Activated naive CD4-positive, alpha-beta T cell (primary cell): ENCODE measurements at places on chromosomes 2 and 18.

DNA sequence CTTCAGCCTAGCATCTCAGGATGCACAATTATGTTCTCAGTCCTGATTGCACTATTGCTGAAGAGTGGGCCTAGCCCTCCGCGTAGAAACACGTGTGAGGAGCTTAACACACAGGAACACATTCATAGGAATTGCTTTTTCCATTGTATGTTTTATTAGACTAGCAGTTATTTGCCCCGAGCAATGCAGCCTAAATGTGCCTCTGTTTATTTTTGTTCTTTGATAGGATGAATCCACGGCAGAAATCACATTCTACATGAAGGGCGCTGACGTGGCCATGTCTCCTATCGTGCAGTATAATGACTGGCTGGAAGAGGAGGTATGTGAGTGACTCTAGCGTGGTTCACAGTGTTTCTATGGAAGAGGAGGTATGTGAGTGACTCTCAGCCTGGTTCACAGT, 65.9 kb upstream of the NFATC1 start:
- DNase-seq: no peak

DNA sequence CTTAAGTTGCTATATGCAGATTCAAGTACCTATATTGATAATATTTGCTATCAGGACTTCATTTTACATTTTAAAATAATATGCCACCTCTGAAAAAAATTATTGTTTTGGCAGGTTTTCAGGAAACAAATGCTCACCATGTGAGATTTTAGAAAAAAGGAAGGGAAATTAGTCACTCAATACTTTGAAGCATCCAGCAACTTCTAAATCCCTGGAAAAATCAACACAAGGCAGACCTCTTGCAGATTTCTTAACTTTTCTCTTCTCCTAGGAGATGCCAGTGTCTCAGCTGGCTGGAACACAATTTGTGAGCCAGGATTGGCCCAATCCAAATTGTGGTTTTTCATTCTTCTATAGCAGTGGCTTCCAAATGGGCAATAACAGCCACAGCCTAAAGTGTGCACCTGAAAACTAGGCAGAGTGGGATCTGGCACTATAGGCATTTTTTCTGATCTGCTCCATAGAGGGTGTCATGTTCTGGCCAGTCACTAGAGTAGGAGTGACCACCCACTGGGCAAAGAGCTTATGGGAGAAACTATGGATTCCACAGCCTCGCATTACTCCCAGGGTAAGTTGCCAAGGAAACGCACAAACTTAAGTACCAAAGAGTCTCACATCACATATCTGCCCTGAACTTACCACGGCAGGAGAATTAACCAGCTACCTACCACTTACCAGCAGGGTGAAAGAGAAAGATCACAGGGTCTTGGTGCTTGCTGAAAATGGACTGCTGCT, 28.1 kb upstream of the THOC1 start:
- DNase-seq: no peak

GRCh38 chr18:13048061-13048595, 57.0 kb downstream of the CEP192 start:
- DNase-seq: no peak

DNA sequence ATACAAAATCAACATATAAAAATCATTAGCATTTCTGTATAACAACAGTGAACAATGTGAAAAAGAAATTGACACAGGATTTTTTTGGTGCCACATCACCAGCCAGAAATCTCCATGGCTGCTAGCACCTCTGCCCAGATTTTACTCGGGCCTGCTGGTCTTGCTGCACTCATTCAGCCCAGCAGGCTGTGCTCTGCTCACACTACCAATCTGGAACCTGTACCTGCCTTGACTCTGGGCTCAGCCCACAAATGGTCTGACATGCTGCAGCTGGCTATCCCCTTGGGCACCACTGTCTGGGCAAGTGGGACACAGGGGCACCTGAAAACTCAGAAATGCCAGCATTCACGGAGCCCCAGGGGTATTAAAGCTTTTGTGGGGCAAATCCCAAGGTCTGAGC, 392.5 kb upstream of the NRXN1 start:
- DNase-seq: no peak

DNA sequence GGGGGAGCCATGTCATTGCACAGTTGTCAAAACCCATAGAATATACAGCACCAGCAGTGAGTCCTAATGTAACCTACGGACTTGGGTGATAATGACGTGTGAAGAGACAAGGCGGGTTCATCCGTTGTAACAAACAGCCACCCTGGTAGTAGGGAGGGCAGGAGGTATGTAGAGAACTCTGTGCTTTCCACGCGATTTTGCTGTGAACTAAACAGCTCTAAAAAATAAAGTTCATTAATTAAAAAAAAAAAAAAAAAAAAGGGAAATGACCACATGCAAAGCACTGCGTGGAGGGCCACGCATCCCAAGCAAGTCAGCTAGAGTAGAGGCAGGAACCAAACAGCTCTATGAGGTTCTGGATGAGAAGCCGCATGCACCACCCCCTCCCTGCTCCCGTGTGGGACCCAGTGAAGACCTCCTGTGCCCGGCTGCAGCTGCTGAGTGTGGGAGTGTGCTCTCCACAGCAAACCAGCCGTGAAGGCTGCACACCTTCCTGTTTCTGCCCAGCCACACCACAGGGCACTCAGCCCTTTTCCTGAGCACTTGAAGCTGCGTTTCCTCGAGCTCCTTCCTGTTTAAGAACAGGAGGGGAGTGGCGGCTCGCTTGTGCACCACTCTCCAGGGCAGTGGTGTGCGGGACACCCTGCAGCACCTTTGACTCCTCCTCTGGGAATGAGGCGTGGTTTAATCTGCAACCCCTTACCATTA, 65.6 kb downstream of the ODC1 start:
- no peak for DNase-seq

GRCh38 chr18:33983126-33983525, 241.6 kb downstream of the NOL4 start:
- no peak for DNase-seq

DNA sequence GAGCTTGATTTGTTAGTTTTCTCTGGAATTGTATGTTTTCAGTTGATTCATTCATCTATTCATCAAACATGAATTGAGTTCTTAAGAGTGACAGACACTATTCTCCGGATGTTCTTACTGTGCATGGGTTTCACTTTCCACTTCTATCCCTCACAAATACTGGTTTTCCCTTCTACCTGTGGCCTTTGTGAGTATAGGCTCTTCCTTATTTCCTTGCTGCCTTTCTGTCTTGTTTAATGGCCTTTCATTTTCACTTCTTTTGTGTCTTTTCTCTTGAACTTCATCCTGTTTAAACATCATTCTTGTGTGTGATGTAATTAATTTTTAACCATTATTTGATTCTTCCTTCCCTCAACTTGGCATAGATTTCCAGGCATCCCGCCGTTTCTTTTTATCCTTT, 90.7 kb downstream of the CRIM1 start:
- no peak for DNase-seq

GRCh38 chr2:145597006-145597405, 1077.1 kb upstream of the ZEB2 start:
- DNase-seq: no peak

- DNase-seq: no peak
Observed at GRCh38 chr18:6639305-6639704, 90.2 kb upstream of the ARHGAP28 start.

DNA sequence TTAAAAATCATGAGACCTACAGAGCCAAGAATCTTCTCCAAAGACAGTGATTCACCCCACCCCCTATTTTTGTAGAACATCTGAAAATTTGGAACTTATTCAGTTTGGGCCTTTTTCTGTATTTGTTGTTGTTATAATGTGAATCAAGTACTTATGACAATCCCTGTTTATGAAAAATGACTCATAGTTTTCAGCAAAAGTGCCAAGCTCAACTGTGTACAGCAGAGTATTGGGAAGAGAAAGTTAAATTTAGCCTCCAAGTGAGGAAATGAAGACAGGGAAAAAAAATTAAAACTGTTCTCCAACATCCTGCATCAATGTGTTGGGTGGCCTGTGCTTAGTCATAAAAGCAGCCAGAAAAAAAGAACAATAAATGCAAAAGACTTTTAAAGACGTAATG, 46.2 kb downstream of the LRATD1 start:
- no peak for DNase-seq

DNA sequence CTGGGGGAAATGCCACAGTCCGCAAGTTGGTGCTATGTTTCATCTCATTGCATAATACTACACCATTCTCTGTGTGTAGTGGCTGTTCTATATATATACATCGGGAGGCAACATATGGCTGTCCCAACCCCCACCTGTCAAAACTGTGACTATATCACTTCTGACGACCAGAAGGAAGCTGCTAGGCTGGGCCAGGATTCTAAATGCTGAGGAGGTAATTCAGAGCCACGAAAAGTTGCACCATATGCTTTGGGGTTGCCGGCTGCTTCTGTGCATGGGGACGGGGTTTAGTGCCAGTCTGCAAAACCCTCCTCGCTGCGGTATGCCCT, 117.3 kb downstream of the MSH2 start:
- DNase-seq: no peak

DNA sequence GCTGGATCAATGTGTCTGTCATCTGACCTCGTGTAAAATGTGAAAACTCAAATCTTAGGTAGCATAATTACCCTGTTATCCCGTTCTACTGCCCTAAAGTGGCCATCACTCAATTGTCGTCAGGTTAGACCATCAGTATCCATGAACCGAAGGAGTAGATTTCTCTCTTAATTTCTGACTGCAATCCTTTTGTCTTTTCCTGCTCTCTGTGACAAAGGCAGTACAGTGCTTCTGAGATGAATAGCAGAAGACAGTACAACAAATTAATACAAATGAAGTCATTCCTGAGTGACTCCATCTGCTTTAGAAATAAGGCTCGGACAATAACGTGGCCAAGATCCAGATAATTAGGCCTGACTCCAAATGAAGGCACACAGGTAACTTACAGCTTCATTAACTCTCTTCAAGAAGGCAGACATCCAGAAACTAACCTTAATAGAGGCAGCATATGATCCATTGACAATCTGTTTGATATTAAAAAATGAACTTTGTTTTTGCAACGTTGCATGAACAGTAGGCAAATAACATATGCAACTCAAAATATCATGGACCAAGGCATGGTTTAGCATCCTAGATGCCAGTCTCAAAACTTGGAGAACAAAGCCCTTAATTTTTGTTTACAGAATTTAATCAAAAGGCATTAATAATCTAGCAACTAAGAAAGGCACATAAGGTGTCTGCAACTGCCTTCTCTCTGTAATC, 96.7 kb upstream of the CDH20 start:
- DNase-seq: no peak

- DNase-seq: no peak
Observed at GRCh38 chr2:108199726-108200125, 40.0 kb upstream of the SULT1C3 start.

GRCh38 chr18:52152036-52152435, 188.0 kb upstream of the DCC start:
- no peak for DNase-seq

GRCh38 chr2:95329891-95330793, 33.0 kb downstream of the KCNIP3 start:
- DNase-seq: no peak

- no peak for DNase-seq
Observed at GRCh38 chr2:32418778-32419177, 62.0 kb downstream of the BIRC6 start.

DNA sequence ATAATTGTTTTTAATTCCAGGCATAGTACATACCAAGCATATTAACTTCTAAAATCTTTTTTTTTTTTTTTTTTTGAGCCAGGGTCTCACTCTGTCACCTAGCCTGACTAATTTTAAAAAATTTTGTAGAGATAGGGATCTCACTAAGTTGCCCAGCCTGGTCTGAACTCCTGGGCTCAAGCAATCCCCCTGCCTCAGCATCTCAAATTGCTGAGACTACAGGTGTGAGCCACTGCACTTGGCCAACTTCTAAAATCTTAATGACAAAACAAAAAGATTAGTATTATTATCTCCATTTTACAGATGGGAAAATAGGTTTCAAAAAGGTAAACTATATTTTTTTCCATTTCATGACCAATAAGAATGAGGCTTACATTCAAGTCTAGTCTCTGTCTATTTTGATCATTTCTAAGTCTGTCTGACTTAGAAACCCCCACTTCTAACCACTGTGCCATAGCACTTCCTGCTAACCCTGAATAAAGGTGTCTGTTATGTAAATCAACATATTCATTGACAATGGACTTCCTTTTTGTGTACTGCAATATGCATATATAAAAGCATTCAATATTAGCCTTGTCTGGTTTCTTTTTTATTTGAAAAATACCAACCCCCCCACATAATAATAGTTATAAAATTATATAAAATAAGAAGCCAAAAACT, 28.7 kb upstream of the ZEB2 start:
- no peak for DNase-seq

DNA sequence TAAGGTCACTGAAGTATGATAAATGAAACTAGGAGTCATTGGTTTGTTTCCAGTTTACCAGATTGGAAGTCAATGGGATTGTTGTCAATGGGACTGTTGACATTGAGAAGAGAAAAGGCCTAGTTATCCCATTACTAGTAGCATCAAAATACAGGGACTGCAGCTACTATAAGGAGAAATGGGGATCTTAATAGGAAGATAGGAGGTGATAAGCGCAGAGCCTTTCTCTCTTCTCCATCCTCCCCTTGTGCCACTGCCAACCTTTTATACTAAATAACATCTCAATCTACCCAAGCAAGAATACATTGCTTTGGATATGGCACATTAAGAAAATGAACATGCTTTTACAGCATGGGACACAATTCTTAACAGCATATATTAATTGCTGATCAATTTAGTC, 10.5 kb upstream of the BBS5 start:
- DNase-seq: no peak

DNA sequence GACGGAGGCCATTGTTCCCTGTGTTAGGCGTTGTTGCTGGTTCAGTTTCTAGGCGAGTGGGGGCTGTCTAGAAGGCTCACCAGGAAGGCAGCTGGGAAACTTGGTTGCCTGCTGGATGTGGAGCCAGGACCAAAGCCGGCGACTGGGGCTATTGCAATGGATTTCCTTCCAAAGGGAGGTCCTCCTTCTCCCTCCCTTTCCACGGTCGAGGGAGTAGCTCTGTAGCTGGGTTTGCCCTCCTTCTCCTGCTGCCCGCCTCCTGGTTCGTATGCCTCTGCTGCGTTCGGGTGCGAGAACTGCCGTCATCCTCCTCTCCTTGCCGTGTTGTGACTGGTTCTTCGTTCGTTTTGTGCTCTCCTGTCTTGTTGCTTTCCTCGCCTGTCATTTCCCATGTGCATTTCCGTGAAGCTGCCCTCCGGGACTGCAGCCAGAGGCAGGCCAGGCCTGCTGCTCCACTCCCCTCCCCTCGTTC, 203.4 kb downstream of the NEDD4L start:
- no peak for DNase-seq

- DNase-seq: no peak
Observed at GRCh38 chr18:71114550-71115210, 825.8 kb downstream of the SOCS6 start.

DNA sequence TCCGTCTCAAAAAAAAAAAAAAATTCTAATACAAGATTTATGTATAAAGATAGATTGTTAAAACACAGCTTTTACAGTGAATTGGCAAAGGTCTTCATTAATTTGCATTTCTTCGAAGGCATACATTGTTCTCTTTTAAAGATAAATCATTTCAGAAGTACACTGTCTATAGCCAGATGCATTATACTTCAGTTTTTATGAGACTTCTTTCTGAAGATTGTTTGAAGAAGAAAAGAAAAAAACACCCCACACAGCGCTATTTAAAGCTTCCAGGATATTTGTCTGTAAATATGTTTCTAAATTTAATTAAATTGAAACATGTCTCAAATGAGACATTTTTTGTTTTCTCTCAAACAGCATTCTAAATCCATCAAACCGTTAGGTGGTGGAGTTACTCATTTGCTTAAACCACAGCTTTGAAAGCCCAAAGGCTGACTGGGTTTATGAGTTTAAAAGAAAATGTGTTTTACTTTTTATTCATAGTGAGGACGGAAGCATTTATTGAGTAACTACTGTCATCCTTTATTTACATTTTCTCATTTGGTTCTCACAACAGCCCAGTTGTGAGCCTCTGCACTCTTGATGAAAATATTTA, 42.4 kb upstream of the C1GALT1C1L start:
- no peak for DNase-seq

- no peak for DNase-seq
Observed at GRCh38 chr2:65553504-65554074, 121.2 kb upstream of the SPRED2 start.
